ENCODE measurements at places on chromosomes 3 and 15.

DNA sequence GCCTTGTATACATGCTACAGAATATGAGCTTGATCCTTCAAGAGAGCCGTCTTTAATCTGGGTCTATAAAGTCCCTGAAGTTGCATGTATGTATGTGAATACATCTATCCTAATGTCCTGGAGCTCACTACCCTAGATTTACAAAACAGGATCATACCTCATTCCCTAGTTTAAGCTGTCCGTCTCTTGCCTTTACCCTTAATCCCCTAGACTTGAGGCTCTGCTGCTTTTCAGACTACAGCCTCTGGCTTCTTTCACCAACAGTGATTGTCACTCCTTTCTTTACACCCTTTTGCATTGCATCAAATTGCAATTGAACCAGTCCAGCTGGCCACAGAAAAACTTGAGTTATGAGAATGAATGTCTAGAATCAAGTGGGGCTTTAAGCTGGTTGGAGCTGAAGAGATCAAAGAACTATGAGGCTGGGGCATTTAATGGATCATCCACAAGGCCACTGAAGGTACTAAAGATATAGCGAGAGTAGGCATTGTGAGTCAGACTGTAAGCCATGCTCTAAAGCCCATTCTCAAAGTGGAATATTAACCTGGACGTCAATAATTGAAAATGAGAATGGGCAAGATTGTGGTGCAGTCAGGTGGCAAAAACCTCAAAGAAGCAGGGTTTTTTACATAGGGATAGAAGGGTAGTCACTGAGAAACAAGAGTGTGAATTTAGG is 12.3 kb upstream of the PLD1 start:
- DNase-seq: no peak

- DNase-seq: no peak
Measured at GRCh38 chr3:187068787-187069186, 70.5 kb downstream of the RPL39L start.

DNA sequence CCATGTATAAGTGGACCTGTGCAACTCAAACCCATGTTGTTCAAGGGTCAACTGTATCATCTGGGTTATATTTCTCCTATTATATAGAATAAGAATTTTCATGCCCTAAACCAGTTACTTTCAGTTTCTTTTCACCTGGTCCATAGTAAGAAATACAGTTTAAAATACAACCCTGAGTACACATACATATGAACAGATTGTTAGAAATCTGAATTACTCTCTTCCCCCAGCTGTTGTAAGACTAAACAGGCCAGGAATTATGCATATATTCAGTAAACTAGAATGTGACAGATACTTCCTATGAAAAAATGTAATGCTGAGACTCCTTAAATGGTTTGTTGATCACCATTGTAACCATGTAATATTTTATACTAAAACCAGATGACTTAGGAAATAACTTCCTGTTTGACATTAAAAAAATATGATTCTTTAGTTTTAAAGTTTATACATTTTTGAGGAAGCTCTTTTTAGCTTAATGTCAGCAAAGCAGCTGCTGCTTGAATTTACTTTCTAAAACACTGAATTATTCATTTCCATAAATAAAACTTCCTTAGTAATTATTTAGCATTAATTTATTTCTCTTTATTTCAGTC is 52.5 kb upstream of the ZCWPW2 start:
- DNase-seq: no peak

DNA sequence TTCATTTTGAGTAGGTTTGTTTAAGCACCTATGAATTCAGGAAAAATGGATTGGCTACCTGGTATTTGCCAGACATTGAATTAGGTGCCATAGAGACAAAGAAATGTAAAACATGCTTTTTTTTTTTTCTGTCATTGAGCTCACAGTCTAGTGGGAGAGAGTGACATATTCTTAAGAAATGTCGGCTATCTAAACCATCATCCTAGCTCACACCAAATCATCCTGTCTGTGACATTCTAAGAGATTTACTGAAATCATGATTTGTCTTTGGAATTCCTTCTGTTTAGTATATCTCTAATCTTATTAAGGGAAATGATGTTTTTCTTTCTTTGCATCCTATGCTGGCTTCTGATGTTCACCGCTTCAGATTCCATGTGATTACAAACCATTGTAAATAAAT is 59.5 kb upstream of the STXBP5L start:
- no peak for DNase-seq

DNA sequence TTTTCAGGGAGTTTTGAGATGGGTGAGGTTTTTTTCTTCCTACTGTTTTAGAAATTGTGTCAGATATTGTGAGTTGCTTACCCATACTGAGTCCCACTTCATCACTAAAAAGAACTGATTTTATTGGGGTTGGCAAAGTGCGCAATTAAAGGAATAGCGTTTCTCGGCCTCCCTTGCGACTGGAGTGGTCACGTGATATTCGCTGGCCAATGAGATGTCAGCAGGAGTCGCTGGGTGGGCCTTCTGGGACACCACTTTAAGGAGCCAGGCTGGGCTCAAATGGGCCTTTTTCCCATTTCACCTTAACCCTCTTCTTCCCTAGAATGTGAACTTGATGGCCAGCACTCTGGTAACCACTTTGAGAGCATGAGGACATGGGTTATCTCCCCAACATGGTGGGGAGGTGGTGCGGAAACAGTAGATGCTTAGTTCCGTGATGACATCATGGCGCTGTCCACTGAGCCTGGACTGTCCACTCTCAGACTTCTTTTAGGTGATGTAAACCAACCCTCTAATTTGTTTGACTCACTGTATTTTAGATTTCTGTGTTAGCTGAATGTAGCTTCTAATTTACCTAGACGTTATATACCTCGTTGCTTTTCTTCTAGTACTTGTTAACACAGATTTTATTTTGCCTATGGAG is 13.2 kb upstream of the IQCF5 start:
- no peak for DNase-seq

GRCh38 chr15:78841376-78841706 is 30.1 kb upstream of the ADAMTS7 start:
- no peak for DNase-seq

- no peak for DNase-seq
Measured at GRCh38 chr15:92492551-92493115, 99.0 kb downstream of the ST8SIA2 start.

GRCh38 chr3:134650431-134651346 is at the start of gene KY:
TSS of gene KY (minus strand) at chr3:134651022. CDS start at chr3:134650960, 62 bp downstream.
- no peak for DNase-seq

DNA sequence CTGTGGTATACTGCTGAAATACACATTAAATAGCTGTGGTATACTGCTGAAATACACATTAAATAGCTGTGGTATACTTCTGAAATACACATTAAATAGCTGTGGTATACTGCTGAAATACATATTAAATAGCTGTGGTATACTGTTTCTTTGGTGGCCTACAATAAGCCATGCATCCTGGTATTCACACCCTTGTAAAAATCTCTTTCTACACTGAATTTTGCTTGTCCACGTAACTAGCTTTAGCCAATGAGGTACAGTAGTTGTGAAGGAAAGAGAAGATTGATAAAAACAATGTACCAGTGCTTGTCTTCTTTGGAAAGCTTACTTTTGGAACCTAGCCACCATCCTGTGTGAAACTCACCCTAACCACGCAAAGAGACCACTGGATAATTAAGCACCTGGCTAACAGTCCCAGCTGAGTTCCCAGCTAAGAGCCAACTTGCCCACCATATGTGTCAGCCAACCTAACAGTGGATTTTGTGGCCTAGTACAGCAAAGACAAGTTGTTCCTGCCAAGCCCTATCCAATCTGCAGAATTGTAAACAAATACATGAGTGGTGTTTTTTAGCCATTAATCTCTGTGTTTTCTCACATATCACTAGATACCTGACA is 103.4 kb upstream of the MELTF start:
- DNase-seq: no peak

- DNase-seq: no peak
Measured at GRCh38 chr15:33716025-33716424, 252.3 kb upstream of the CHRM5 start.

- no peak for DNase-seq
Measured at GRCh38 chr3:184377882-184378445, at the start of gene THPO. TSS of gene THPO (minus strand) at chr3:184378207. CDS start at chr3:184376259, 1,948 bp downstream.

GRCh38 chr3:172179680-172180399 is 140.5 kb downstream of the FNDC3B start:
- no peak for DNase-seq

DNA sequence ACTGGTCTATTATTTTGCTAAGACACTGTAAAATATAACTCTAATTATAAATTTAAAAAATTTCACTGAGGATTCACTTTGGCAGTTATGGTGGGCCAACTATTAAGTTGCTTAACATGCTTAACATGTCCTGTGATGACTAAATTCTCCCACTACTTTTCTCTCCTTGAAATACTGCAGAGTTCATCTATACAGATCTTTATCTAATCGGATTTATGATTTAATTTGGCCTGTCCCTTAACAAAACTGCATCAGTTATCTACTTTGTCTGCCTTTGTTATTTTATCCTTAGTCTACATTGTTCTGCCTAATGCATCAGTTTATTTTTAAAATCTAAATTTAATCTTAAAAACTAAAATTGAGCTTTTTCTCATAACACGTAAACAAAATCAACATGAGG is 26.4 kb downstream of the CD96 start:
- no peak for DNase-seq

GRCh38 chr15:75107908-75108838 is 84.8 kb downstream of the PPCDC start:
- peak; percentile 38 for DNase-seq

DNA sequence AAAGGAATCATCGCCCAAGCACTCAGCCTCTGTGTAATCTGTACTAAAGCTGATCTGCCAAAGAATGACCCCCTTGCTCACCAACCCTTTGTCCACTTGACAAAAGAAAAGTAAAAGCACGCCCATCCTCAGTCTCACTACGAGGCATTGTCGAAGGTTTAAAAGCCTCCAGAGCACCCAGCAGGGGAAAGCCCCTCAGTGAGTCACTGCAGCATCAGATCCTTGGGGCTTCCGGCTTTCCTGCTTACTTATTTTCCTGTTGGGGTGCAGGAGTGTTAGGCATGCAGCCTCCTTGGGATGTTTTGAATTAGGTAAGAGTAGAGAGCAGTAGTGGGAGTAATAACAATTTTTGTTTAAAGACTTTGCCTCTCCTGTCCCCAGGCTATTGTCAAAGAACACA is 216.1 kb downstream of the MTHFS start:
- no peak for DNase-seq

- DNase-seq: no peak
Measured at GRCh38 chr15:83487519-83487918, 40.4 kb downstream of the SH3GL3 start.

DNA sequence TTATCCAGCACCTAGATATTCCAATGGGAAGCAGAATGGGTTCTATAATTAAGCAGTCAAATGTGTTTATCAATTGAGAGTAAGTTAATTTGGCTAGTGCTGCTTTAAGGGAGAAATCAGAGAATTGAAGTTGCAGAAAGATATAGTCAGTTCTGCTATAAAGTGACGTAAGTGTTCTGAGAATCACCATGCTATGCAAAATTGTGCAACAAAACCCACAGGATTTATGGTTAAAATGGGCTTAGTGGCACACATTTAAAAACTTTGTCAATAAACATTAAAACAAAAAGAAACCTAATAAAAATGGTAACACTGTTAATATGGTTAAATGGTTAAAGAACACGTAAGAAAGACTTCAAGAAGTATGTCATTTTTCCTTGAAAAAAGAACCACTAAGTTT is 74.5 kb downstream of the TMEM108 start:
- DNase-seq: no peak

GRCh38 chr3:155386919-155387318 is 93.4 kb upstream of the STRIT1 start:
- no peak for DNase-seq

- no peak for DNase-seq
Measured at GRCh38 chr3:6862880-6863195, 1.9 kb downstream of the GRM7 start.

DNA sequence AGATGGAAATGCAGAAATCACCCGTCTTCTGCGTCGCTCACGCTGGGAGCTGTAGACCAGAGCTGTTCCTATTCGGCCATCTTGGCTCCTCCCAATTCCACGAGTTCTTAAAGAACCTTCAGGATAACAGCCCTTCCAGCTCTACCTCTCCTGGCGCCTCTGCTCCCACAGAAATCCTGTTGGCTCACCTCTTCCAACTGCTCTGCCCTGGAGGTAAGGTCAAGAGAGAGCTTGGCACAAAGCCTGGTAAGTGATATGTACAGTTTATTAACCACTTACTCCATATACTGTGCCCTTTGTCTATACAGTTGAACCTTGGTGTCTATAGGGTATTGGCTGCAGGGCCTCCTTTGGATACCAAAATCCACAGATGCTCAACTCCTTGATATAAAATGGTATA is 17.8 kb upstream of the FGF12 start:
- DNase-seq: no peak

- DNase-seq: no peak
Measured at GRCh38 chr3:43248185-43248583, 38.2 kb upstream of the SNRK start.

DNA sequence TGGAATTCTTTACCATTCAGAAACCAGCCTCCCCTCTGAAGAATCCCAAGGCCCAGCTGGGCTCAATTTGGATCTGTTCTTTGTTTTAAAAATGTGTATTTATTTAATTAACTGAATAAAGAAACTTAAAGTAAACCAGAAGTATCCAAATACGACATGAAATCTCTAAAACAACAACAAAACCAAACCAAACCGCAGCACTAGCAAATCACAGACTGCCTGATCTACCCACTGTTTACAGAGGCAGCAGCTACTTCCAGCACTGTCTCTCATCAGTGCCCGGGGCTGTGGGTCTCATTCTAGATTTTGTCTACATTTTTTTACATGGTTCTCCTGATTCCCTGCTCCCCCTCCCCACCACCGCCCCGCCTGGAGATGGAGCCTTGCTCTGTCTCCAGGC is 2.3 kb downstream of the FLNB start:
- DNase-seq: no peak

- no peak for DNase-seq
Measured at GRCh38 chr15:40161693-40162391, 973 bp downstream of the BUB1B start.

GRCh38 chr3:104596551-104596950 is 770.2 kb upstream of the ALCAM start:
- DNase-seq: peak; percentile 2

GRCh38 chr3:129261894-129262293 is 12.5 kb downstream of the COPG1 start:
- no peak for DNase-seq

DNA sequence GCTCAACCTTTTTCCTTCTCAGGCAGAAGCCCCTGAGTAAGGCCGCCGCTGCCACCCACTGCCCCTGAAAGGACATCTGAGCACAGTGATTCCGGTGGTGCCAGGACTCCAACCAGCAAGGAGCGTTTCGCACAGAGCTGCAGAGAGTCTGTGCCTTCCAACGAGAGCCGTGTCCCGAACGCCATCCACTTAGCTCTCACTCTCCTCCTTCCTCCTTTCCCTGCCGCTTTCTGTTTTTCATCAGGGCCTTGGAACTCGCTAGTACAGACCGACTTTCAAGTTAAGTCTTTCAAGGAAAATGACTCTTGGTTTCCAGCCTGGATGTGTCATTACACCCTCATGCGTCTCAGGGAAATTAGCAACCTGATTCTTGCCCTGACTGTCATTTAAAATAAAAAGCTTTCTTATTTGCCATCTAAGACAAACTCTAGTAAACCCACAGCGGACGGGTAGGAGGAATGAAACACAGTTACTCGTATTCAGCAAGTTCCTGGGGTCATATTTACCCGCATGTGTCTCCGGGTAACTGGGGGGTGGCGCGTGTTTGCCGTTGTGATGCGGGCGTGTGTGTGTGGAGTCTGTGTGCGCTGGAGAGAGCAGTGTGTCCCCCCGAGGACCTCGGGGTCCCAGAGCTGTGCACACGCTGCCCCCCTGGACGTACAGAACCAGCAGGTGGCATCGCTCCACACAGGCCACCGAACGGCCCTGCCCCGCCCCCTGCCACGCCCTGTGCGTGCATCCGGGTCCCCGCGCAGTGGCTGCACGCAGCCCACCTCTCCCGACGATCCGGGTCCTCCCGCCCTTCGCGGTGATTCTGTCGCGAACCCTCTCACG is 30.4 kb upstream of the ALDH1A3 start:
- DNase-seq: peak; percentile 23
